ENCODE measurements at places on chromosomes 5 and 9.

- no peak for DNase-seq
These were observed 11.0 kb downstream of the ABLIM3 start for GRCh38 chr5:149152317-149152746.

DNA sequence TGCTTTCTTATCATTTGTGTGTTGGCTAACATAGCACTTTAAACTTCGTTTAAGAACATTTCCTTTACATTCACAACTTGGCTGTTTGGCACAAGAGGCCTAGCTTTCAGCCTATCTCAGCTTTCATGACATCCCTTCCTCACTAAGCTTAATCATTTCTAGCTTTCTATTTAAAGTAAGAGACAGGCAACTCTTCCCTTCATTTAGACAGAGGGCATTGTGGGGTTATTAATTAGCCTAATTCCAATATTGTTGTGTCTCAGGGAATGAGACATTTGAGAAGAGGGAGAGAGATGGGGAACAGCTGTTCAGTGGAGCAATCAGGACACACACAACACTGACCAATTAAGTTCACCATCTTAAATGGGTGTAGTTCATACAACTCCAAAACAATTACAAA lies 51.0 kb upstream of the OR2K2 start:
- no peak for DNase-seq

- DNase-seq = no peak
These were observed 254.1 kb upstream of the ACTBL2 start for GRCh38 chr5:57736716-57737115.

DNA sequence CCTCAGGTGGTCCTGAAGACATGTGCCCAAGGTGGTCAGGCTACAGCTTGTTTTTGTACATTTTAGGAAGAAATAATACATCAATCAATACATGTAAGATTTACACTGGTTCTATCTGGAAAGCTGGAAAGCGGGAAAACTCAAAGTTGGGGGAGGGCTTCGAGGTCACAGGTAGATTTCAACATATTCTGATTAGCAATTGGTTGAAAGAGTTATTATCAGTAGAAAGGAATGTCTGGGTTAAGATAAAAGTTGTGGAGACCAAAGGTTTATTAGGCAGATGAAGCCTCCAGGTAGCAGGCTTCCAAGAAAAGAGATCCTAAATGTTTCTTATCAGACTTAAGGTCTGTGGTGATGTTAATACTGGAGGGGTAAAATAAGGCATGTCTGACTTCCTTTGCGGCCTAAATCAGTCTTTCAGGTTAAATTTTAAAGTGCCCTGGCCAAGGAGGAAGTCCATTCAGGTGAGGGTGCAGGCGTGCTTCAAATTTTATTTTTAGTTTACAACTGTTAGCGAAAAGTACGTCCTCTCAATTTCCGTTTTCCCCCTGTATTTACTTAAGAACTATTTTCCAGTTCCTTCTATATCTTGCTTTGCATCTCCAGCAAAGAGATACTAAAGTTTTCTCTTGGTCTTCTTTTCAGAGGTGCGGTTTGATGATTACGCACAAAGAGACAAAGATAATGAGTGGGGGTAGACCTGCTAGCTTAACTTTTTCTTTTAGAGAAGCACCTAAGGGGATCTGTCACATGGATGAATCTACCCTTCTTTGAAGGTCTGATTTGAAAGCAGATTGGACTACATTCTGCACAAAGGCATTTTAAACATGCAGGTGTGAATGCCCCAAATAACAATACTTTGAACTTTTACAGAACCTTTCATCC lies 578.6 kb downstream of the RAB3C start:
- no peak for DNase-seq

DNA sequence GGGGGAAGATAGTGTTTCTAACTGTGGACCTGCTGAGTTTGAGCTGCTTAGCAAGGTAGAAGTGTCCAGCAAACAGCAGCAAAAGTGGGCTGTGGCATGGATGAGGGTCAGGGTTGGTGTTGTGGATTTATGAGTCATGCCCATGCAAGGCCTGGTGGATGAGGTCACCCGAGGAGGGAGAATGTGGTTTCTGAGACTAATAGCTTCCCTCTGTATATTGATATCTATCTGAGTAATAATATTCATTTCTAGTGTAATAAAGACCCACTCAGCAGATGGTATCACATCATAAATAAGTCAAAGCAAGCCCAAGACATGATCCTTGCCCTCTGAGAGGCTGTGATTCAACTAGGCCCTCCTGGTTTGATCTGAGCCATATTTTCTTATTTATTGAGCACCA lies 597.8 kb upstream of the CLINT1 start:
- DNase-seq = no peak

- DNase-seq = no peak
These were observed 263.6 kb downstream of the FANCC start for GRCh38 chr9:95053611-95054570.

Data from ecto neural progenitor cell (in vitro differentiated cells).